Stimulated activated CD4-positive, alpha-beta T cell treated with anti-CD3 and anti-CD28 coated beads, Interleukin-1b, Interleukin-23, amount 100 ng/mL, for 1 hour (primary cell): ENCODE measurements at places on chromosomes 1 and 21.

- DNase-seq, result no peak
Measured at GRCh38 chr1:43438953-43439581, 14.7 kb downstream of the HYI start.

DNA sequence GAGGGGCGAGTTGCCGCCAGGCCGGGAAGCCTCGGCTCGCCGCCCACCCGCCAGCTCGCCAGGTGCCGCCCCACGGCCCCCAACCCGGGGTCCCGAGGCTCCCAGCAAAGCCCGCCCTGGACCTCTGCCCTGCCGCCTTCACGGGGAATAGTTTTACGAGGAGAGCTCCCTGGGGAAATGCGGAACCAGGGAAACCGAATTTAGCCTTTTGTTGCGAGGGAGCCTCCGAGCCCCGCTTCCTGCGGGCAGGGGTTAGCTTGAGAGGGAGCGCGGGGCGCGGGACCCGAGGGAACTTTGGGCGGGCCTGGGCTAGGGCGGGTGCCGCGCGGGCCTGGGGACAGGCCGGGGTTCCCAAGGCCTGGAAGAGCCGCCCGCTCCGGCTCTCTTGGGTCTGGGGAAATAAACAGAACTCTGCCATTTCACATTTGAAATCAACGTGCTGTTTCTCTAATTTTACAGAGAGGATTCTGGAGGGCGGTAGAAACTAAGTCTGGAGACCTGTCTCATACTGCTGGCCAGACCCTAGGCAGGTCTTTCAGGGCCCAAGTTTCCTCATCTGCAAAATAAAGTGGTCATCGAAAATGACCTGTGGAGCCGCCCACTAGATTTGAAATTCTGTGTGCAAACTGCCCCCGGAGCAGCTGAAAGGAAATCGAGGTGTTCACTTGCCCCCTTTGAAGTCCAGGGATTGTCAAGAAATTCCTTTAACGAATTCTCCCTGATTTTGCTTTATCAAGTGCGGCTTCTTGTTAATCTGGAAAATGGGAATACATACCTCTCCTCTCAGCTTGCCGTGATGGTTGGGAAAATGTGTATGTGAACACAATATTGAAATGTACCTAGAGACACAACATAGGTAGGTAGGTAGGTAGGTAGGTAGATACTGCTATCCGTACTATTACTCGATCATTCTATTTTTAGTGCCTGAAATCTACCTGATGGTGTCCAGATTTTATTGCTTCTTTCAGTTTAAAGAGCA is 749 bp upstream of the GLUL start:
- no peak for DNase-seq

DNA sequence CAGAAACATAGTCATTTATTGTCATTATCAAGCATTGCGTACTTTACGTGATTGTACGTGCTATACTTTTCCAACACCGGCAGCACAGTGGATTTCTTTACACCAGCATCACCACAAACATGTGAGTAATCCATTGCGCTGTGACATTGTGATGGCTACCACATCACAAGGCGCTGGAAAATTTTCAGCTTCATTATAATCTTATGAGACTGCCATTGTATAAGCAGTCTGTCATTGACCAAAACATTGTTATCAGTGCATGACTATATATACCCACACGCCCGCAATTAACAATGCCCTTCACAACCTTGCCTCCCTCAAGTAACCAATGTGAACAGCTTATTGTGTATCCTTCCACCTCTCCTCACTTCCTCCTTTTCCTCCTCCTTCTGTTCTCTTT is 137.6 kb downstream of the ZZZ3 start:
- DNase-seq, result no peak

GRCh38 chr1:35668506-35668905 is 27.2 kb upstream of the PSMB2 start:
- DNase-seq, result no peak

- DNase-seq, result no peak
Measured at GRCh38 chr1:180103819-180104218, 50.9 kb upstream of the QSOX1 start.

- DNase-seq, result no peak
Measured at GRCh38 chr1:43312212-43312623, 11.4 kb downstream of the TIE1 start.

GRCh38 chr1:19321071-19321470 is 8.9 kb downstream of the SLC66A1 start:
- DNase-seq, result no peak

DNA sequence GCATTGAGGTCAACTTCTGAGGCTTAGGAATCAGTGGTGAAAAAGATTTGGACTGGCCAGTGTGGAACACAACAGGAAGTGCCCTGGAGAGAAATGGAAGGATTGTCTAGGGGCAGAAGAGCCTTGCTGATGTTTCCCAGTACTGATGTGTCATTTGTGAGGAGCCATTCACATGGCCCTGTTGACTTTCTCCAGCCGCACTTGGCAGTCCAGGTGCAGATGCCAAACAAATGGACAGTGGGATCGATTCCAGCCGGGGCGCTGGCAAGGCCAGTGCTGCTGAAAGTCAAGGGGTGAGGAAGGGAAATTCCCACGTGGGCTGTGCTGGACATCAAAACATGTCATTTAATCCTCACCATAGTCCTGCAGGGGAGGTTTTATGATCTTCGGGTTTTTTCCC is 4.9 kb upstream of the TRIM63 start:
- no peak for DNase-seq

- no peak for DNase-seq
Measured at GRCh38 chr1:99869723-99870122, 19.6 kb downstream of the AGL start.

GRCh38 chr1:157226739-157227138 is 88.5 kb upstream of the ETV3 start:
- DNase-seq, result no peak

DNA sequence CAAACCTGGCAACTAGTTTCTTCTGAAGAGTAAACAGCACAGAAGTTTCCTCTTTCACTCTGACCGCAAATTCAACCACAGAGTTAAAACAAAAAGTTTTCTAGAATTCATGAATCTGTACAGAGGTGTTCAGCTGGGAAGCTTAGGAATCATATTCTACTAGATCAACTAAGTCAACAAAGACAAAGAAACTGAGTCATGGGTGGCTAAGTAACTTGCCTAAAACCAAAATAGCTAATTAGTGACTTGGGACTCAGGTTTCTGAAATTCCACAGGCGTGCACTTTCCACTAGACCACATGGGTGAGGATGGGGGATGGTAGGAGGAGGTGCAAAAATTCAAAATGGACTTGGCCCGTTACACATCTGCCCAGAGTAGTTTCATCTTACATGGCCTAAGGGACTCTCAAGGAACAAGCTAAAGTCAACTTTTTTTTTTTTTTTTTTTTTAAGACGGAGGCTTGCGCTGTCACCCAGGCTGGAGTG is 25.8 kb downstream of the PTPN14 start:
- no peak for DNase-seq

GRCh38 chr1:40798366-40799281 is 15.0 kb downstream of the KCNQ4 start:
- no peak for DNase-seq

- DNase-seq, result no peak
Measured at GRCh38 chr21:37874904-37875780, 41.1 kb downstream of the KCNJ6 start.

DNA sequence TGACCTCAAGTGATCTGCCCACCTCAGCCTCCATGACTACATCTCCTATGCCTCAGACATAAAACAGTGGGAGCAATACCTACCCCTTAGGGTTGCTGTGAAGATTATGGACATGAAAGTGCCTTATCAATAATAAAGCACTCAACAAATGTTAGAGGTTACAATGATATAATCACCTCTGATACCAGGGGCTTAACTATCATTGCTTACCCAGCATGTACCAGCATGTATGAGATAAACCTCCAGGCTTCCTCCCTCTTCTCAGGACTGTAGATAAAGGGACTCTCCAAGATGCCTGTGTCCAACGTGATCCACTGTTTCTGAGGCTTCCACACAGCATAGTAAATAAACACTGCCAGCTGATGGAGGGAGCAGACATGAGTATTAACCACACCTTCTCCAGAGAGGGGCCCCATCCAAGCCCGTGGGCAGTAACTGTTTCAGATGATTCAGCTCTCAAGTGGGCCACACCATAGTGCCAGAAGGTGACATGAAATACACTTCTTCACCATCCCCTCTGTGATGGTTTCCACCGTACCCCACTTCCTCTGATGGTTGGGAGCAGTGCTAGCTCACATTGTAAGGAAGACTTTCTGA is 26.2 kb downstream of the RHBDL2 start:
- DNase-seq, result no peak

DNA sequence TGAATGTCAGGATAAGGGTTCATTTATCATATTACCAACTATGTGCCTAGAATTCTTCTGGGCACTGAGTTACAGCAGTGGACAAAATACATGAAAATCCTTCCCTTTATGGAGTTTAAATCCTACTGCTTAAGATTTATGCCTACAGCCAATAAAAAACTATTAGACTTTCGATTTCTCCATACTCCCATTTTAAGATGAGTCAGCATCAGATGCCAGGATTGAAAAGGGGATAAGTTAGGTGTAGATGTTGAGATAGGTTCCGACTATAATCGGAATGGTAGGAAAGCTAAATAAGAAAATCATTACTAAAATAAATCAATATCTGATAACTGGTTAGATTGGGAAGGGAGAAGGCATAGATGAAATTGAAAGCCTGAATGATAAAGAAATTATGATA is 3.2 kb upstream of the COL24A1 start:
- no peak for DNase-seq

- no peak for DNase-seq
Measured at GRCh38 chr1:38609166-38610025, 250.2 kb downstream of the RRAGC start.

- no peak for DNase-seq
Measured at GRCh38 chr1:206445116-206445515, 25.2 kb upstream of the IKBKE start.

DNA sequence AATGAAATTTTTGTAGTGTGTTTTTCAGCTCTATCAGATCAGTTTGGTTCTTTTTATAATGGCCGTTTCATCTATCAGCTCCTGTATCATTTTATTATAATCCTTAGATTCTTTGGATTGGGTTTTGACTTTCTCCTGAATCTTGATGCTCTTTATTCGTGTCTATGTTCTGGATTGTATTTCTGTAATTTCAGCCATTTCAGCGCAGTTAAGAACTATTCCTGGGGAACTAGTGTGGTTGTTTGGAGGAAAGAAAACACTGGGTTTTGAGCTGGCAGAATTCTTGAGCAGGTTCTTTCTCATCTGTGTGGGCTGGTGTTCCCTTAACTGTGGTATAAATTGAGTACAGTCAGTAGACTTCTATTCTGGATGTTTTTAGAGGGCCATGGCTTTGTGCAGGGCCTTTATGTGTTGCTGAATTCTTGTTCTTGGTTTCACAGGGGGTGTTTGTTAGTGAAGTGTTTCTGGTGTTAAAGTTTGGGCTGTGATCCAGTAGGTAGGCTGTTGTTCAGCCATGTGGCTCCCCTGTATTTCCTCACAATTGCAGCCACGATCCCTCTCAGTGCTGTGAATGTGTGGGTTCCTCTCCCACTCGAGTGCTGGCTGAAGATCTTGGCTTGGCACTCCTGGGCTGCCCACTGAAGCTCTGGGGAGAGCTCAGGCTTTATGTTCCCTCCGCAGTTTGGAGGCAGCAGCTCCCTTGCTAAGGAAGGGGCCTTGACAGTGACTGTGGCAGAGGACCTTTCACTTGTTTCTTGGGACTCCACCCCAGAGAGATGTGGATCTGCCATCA is 56.0 kb upstream of the CCDC190 start:
- no peak for DNase-seq

DNA sequence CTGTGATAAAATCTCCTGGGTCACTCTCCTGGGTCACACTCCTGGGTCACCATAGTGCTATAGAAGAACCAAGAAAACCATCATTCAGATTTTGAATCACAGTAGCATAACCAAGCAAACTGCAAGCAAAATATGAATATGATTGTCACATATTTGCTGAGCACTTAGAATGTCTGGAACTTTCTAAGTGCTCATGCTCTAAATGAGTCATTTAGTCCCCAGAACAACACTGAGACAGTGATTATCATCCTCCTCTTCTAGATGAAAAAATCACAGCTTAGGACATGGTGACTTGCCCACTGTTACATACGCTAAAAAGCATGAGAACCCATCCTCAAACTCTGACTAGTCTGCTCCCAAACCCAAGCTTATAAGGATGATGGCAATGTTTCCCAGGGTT is 39.5 kb upstream of the DDAH1 start:
- no peak for DNase-seq
